ENCODE measurements at places on chromosomes 12 and 14. TPM values are rescaled to one million over a fixed set of nuclear protein-coding genes. Genes with fewer than 3 reads are reported as not detected.

The LRRIQ1 gene
- 0.62 TPM for total RNA-seq

The KCNA1 gene
- not detected for total RNA-seq

The PTPRB gene
- 3.1 TPM for total RNA-seq

The CDH24 gene
- 12.2 TPM for total RNA-seq

The IGFBP6 gene
- 300 TPM for total RNA-seq

All from uterine smooth muscle cell (primary cell).